Gastroesophageal sphincter (tissue), 4 donors: ENCODE measurements at places on chromosomes 12 and 14. TPM values are rescaled to one million over a fixed set of nuclear protein-coding genes. Genes with fewer than 3 reads are reported as not detected.

The RGS6 gene
- total RNA-seq: 3.6 TPM

The WNT1 gene
- total RNA-seq: not detected

GRCh38 chr14:100147181-100147631 is 12.2 kb downstream of the DEGS2 start:
- peaks cover 33% of the 10 kb centered on the region for H3K27me3 ChIP-seq
- no peaks in the 10 kb centered on the region for H3K4me1 ChIP-seq
- H3K4me3 ChIP-seq: no peak overlapping the region
- no peak overlapping the region for H3K27ac ChIP-seq

DNA sequence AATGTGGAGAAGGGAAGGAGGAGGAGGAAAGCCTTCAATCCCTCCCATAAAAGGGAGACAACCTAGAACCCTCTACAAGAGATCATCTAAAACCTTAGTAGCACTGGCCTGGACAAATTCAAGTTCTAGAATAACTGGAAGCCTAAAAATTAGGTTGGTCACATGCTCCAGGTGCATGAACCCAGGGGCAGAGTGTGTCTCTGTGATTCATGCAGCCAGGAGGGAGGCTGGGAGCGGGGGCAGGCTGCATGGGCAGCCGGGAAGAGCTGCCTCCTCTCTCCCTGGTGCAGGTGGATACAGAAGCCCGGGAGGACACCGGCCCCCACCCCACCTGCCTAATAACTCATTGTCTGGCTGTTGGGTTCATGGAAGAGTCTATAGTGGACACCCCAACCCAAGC is 38.6 kb downstream of the CCDC85C start:
- H3K4me3 ChIP-seq: no peak overlapping the region
- peaks cover 100% of the 10 kb centered on the region for H3K4me1 ChIP-seq
- H3K36me3 ChIP-seq: no peaks in the 10 kb centered on the region
- no peak for ATAC-seq

GRCh38 chr12:55057481-55057880 is 37.7 kb downstream of the NEUROD4 start:
- H3K36me3 ChIP-seq: no peaks in the 10 kb centered on the region
- no peak for ATAC-seq
- no peak overlapping the region for H3K27ac ChIP-seq
- peaks cover 19% of the 10 kb centered on the region for H3K27me3 ChIP-seq

- ATAC-seq: no peak
- no peaks in the 10 kb centered on the region for H3K4me1 ChIP-seq
- no peaks in the 10 kb centered on the region for H3K27me3 ChIP-seq
- no peak overlapping the region for H3K27ac ChIP-seq
These were observed 9.4 kb downstream of the HPD start for GRCh38 chr12:121849211-121849610.
